ENCODE measurements at places on chromosomes 12 and 14.

DNA sequence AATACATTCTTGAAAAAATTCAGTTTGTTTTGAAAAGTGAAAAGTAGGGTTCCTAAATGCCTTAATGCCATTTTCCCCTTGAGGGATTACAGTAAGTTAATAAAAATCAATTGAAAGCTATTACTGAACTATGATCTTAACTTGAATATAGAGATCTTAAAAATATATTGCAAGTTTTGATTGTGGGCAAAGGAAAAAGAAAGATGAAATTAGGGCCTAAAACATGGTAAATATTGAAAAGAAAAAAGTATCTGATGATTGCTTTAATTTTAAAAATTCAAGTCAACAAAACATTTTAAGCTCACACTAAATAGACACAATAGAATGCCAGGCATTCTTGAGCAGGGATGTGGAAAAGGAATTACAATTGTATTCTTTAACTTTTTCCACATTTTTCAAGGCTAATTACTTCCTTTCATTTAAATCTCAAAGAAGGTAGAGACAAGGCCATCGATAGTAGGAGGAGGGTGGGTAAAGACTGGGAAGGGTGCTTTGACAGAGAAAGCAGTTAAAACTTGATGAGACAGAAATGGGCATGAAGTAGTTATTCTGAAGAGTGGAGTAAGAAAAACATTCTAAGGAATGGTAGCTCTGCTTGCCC, 294.4 kb downstream of the NELL2 start:
- DNase-seq, result no peak

DNA sequence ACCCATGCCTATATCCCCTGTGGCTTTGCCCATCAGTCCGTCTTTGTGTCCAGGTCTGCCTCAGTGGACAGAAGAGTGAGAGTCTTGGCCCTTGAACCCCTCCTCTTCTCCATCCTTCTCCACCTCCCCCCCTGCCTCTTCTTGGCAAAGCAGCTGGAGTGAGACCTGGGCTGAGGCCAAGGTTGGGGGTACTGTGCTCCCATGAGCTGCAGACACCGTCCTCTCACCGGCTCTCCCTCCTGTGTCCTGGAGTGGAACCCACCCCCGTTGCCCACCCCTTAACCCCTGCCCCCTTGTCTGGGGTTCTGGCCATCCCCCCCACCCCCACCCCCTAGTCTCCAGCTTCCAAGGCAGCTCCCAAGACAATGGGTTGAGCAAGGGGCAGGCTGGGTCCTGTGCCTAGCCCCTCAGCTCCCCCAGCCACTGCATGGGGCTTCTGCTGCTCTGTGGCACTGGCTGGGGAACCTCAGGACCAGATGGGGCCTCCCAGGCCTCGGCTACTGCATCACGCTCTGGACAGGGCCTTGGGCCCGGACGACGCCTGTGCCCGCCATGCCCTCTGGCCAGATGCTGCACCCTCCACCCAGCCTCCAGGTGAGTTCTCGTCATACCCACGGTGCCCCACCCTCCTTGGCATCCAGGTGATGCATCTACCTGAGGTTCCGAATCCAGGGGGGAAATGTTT, 35.7 kb downstream of the RTL1 start:
- no peak for DNase-seq

DNA sequence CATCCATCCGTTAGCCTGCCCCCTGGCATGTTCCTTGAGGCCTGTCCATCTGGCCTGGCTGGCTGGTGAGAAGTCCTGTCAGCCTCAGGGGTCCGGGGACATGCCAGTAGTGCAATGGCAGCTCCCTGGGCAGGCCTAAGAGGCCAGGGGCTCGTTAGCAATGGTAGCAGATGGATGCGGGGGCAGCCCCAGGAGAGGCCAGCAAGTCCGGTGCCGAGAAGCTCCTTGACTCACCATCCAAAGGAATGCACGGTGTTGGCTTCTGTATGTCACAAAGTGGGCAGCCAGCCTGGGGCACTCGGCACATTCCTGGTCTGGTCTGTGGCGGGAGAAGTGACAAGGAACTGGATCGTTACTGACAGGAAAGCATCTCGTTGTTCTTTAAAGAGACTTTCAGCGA, 319.9 kb downstream of the CACNA1C start:
- no peak for DNase-seq

- no peak for DNase-seq
These were observed 364.8 kb downstream of the NELL2 start for GRCh38 chr12:44511289-44511688.

- DNase-seq, result no peak
These were observed at the start of gene CIDEB for GRCh38 chr14:24307575-24308341. CIDEB (minus strand) TSS chr14:24307977; CDS start chr14:24307858, 119 bp downstream.

GRCh38 chr12:5796171-5796958, 148.7 kb downstream of the ANO2 start:
- DNase-seq, result no peak

- no peak for DNase-seq
These were observed 13.1 kb upstream of the POC1B start for GRCh38 chr12:89538897-89539296.

- no peak for DNase-seq
These were observed 12.1 kb upstream of the ALDH2 start for GRCh38 chr12:111754671-111755070.

DNA sequence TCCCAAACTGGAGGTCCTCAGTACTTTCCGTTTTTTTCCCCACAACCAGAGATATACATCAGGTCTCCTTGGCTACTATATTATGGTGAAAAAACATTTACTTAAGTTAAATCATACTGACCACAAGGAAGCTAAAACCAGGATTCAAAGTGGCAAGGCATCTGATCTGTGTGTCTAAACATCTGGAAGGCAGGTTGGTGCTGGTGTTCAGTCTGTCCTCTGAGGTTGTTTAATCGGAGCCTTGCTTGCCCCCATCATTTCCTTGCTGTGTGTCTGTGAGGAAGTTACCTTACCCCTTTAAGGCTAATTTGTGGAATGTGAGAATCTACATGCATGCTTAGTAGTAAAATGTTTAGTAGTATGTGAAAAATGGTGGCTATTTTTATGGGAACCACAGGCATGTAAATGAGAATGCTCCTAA, 75.6 kb downstream of the GALNT4 start:
- peak; percentile 37 for DNase-seq

GRCh38 chr12:113087193-113087592, 30.7 kb downstream of the DTX1 start:
- no peak for DNase-seq

Data from GF-D8 (cell line).